NCI-H1105 (cell line): ENCODE measurements at places on chromosomes 12 and 14.

DNA sequence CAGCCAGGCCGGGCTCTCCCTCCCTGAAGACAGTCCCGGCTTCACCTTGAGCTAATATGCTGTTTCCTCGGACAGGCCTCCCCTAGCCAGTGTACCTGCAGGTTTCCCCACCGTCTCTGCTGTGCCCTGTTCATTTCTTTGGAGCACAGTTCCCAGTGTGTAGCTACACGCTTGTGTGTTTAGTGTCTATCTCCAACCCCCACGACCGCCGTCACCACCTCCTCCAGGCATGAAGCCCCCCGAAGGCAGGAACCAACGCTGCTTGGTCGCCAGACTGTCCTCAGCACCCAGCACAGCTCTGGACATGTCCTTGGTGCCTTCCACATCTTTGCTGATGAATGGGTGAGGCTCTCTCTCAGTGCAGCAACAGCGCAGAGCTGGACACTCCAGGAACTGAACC, 26.2 kb upstream of the PLEKHG6 start:
- DNase-seq = no peak

DNA sequence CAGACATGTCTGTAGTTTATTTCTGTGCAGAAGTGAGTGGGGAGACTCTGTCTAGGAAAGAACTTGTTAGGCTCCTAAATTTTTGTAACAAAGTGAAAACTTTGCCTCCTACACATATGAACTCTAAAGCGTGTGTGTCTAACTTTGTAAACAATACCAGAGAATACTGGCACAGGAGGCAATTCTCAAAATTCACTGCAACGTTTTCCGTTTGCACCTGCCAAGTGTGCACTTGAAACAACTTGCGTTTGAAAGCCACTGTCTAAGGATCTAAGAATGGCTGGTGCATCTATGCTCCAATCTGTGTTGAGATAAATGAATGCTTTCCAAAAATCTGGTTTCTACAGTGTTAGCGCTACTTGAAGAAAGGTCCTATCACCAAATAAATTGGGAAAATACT, 15.3 kb downstream of the GRIP1 start:
- DNase-seq = no peak

DNA sequence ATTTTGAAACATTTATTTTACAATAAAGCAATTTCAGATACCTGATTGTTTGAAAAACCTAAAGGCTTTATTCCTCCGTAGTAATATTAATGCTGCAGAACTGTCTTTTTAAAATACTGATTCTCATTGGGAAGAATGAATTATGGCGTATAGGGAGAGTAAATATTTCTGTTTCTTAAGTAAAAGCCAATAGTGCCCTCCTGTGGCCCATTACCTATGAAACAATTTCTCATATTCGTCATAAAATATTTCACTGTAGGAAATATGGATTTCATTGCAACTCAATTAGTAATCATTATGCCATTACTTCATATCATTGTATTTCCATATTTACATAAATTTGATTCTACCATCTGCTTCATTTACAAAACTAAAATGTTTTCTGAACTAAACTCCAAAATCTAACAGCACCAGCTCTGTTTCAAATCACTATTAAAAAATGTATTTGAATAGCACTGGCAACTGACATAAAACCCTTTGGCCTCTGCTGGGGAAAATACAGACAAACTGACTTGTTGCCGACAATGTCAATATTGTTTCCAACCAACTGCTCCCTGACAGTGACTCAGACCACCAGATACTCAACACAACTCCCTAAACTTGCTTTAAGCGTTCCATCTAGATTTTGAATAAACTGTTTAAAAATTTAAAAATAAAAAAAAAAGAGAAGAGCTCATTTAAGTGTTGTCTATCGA, 290.3 kb downstream of the NAV3 start:
- DNase-seq = no peak

GRCh38 chr12:130441771-130442760, 104.4 kb downstream of the PIWIL1 start:
- DNase-seq = no peak

GRCh38 chr14:93234798-93235197, 27.7 kb downstream of the UBR7 start:
- DNase-seq = no peak

GRCh38 chr14:103100281-103101121, 6.0 kb downstream of the EXOC3L4 start:
- DNase-seq = no peak

GRCh38 chr12:18591473-18591872, 146.3 kb downstream of the PLCZ1 start:
- no peak for DNase-seq

DNA sequence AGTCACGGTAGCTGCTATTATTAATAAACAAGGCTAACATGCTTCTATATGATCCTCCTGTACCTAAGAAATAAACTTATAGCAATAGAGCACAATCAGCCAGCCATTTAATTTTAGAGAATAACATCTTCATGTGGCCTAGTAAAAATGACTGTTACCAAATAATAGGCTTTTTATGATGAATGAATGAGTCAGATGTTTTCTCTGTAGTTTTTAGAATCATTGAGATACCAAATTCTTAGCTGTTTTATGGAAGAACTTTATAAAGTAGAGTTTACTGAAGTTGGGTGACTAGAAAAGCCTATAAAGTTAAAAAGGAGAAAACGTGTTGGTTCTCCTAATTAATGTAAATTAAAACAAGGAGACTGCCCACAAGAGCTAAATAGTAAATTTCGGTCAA, 40.7 kb downstream of the WNK1 start:
- DNase-seq = no peak

DNA sequence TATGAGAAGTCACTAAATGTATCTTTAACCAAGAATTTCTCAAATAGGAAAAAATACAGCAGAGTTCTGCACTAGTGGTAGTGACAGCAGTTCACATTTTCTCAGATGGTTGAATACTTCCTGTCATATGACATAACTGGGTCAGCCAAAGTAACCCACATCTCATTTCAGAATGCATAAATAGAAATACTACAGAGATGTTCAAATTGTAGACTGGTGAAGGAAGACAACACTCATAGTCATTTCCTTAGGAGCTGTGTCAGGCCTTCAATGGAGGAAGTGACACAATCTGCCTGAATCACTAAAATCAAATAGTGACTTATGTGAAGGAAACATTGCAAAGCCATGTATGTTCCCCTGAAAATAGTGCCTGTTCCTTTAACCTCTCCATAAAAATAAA, 32.4 kb downstream of the FERMT2 start:
- no peak for DNase-seq

- no peak for DNase-seq
These were observed 1.7 kb downstream of the PDE3A start for GRCh38 chr12:20370014-20370386.

DNA sequence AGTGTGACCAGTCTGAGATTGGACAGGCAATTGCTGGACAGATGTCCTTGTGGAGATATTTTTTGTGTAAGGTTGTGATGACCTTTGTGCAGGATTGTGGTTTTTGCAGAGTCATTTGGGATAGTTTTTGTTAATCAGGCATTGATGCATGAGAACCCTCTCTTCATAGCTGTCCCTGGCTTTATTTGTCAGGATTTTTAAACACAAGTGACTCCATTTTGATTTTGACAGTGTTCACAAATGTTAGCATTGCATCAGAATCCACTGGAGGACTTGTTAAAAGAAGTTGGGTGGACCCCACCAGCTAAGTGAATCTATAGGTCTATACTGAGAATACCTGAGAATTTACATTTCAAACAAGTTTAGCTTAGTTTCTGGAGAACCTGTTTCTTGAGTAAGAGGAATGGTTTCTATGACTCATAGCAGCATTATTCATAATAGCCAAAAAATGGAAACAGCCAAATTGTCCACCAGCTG, 11.8 kb downstream of the FNTB start:
- no peak for DNase-seq

DNA sequence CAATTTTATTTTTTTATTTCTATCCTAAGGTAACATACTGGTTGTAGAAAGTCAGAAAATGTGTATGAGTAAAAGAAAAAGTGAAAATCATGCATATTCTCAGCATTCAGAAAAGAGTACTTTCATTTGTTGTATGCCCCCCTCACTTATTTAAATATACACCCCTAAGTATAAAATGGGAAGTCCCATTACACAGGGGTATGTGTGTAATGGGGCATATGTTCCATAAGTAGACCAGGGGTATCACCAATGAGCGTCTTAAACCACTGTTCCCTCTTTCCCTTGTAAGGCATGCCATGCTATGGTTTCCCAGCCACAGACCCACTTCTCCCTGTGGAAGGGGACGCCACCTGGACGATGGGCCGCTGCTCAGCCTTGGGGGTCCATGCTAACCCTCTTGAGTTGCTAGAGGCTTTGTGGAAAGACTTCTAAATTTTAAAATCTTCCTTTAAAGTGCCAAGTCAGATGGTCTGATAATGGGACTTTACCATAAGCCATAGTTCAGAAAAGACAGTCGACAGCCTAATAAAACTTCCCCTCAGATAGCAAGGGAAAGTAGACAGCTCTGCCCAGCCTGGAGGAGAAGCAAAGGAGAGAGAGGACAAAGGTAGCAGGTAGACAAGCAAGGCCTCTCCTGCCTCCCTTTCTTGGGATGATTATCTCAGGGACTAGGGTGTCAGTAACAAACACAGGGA, 118.2 kb downstream of the ZFP36L1 start:
- no peak for DNase-seq

- no peak for DNase-seq
These were observed 7.3 kb upstream of the CS start for GRCh38 chr12:56307221-56307965.

- DNase-seq = no peak
These were observed 811 bp upstream of the GALNT16 start for GRCh38 chr14:69259168-69259526.

- DNase-seq = no peak
These were observed 37.7 kb downstream of the CFL2 start for GRCh38 chr14:34676516-34677211.

GRCh38 chr12:19245106-19245505, 115.6 kb downstream of the PLEKHA5 start:
- DNase-seq = no peak

DNA sequence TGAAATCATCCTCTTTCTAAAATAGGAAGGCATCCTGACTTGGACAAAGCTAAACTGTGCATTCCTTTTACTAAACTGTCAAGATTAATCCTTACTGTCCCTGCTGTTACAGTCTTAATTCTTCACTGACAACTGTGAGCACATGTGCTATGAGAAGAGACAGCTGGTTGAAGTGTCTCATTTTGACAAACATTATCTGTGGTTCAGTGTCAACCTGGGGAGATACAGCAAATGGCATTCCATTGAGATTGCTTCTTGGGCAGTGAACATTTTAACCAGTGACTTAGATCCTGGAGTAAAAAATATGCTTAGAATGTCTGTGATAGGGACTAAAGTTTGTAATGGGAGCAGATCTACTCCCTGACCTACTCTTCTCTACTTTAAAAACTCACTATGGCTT, 552.6 kb upstream of the ATP2B1 start:
- no peak for DNase-seq

- peak; percentile 85 for DNase-seq
These were observed at the start of gene MIPOL1 for GRCh38 chr14:37197421-37198272. Gene MIPOL1, plus strand, starts transcription at chr14:37197937. Its CDS starts 49,952 bp downstream, at chr14:37247889.

DNA sequence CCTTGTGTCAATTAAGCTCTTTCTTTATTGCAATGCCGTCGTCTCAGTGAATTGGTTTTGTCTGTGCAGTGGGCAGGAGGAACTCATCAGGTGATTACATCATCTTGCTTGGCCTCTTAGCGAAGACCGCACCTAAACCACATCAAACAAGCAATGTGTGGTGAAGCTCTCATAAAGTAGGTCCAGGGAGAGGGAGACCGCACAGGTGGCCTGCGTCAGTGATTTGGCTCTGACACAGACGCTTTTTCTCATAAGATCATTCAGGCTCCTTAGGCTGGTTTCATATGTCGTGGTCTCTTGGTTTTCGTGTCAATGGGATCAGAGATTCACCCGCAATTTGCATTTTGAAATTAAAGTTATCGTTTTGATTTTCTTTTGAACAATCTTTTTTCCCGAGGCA, 6.7 kb upstream of the TESC start:
- DNase-seq = no peak

DNA sequence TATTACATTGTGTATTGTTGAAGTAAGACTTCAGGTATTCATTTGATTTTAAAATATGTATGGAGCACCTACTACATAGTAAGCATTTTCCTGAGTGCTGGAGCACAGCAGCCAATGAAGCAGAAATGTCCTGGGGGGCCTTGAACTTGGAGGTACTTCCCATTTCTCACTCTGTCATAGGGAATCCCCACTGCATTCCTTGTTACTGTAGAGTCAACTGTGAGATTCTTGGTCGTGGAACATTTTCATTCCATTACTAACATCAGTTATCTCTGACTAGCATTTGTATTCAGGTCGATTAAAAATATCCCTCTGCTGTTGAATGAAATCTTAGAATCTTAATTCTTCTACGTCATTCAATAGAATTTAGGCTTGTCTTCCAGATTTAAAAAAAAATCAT, 66.7 kb downstream of the PDE3A start:
- no peak for DNase-seq

DNA sequence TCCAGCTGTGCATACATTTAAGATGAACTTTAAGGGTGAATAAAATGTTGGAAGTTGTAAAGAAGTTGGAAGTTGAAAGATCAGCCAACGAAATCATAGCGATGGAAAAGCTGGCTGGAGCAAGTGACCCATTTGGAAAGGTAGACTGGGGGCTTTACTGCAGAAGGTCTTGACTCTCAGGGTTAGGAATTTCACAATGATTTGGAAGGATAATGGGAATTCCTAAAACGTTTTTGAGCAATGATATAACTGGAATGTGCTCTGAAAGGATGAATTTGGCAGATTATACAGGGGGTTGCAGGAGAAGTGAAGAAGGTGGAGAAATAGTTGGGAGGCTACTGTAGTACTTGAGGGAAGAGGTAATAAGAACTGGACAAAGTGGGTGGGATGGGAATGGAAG, 27.4 kb downstream of the EMP1 start:
- DNase-seq = no peak

DNA sequence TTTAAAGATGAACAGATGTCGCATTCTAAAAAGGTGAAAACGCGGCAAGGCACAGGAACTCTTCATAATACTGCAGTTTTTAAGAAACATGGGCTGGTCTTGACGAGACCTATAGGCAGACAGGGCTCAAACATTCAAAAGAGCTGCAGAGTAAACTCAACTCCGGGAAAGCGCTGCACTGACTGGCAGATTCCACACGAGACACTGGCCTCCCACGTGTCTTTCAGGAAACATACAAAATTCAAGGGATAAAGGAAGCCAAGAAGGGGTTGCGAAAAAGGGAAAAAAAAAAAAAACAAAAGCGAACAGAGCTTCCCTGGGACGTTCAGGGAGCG, 614 bp upstream of the ARF6 start:
- DNase-seq = peak; percentile 31

DNA sequence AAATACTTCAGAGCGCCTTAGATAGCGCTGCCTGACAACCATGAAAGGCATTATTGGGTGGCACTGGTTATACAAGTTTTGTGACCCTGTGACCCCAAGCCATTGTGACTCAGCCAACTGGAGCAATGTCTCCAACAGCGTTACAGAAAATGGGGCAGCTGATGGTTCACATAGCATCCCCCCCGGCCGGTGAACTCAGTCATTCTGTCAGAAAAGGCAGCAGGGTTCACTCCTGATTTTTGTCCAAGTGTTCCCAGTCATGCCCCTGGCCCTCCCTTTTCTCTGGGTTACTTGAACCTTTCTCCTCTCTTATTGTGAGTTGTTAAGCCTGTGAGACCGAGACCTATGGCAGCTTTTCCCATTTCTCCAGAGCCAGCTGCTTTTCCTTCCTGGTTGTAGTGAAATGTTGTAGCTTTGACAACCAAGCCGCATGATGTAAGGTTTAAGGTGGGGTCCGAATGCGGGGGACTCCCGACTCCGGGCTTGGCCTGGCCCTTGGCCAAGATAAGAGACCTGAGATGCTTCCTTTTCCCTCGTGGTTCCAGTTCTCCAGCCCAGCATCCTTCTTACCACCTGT, 22.0 kb downstream of the CD9 start:
- DNase-seq = no peak

GRCh38 chr12:65526311-65526710, 247.8 kb downstream of the MSRB3 start:
- DNase-seq = no peak
